ENCODE measurements at places on chromosomes 13 and 19.
A peak's percentile ranks its signal among the peaks of the same experiment; 100 is the strongest.

- DNase-seq: peak; percentile 88
These were observed 22.1 kb downstream of the PLEKHF1 start for GRCh38 chr19:29687244-29687896.

DNA sequence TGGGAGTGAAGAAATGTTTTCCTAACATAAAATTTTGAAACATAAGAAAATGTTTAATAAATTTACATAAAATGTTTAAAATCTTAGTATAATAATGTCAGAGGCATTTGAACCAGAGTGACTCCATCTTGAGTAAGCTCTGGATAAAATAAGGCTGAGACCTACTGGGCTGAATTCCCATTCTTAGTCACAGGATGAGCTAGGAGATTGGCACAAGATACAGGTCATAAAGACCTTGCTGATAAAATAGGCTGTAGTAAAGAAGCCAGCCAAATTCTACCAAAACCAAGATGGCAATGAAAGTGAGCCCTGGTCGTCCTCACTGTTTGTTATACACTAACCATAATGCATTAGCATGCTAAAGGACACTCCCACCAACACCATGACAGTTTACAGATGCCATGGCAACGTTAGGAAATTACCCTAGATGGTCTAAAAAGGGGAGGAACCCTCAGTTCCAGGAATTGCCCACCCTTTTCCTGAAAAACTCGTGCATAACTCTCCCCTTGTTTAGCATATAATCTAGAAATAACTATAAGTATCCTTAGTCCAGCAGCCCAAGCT, 1184.0 kb downstream of the UQCRFS1 start:
- no peak for DNase-seq

- DNase-seq: peak; percentile 94
These were observed 197.0 kb downstream of the COL4A1 start for GRCh38 chr13:110109910-110110309.

GRCh38 chr13:106917673-106918556, 350.0 kb upstream of the ARGLU1 start:
- DNase-seq: peak; percentile 93

DNA sequence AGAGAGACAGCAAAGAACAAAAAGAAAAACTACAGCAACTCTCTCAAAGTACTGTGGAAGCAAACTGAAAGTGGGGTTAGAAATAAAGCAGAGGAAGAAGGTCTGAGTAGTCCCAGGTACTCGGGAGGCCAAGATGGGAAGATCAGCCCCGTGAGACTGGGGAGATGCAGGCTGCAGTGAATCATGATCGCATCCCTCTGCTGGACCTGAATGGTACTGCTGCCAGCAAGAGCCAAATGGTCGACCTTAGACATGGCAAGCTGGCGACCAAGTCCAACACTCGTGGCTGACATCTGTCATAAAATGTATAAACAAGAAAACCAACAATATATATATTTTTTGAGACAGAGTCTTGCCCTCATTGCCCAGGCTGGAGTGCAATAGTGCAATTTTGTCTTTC, 33.7 kb upstream of the ZNF724 start:
- DNase-seq: peak; percentile 53

DNA sequence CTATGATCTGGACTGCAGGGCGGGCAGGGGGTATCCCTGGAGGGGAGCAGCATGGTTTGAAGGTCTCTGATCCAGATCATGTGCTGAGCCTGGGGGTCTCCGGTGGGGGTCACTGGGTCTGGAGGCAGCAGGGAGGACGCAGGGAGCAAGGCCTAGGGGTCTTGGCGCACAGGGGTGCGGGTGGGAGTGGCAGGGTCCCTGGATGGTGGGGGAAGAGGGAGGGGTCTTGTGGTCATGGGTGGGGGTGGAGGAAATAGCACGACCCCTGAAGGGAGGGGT, 1.9 kb downstream of the BTBD2 start:
- DNase-seq: peak; percentile 10

GRCh38 chr19:6925801-6926751, 38.7 kb downstream of the ADGRE1 start:
- no peak for DNase-seq

DNA sequence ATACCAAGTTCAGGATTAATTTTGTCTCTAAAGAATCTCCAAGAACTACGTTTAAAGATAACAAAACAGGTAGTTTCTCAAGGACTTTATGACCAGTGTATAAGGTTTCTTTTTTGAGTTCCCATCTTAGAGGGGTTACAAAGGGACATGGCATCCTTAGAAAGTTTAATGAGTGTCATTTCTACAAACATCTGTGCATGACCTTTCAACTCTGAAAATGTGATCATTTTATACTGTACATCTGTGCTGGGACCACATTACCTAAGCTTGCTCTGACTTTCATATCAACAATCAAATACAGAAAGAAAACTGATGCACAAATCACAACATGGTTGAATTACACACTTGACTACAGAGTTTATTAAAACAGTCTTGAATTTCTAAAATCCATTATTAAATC, 37.1 kb downstream of the KLF12 start:
- DNase-seq: no peak

- DNase-seq: peak; percentile 59
These were observed 11.1 kb upstream of the NANOS3 start for GRCh38 chr19:13865571-13866462.

DNA sequence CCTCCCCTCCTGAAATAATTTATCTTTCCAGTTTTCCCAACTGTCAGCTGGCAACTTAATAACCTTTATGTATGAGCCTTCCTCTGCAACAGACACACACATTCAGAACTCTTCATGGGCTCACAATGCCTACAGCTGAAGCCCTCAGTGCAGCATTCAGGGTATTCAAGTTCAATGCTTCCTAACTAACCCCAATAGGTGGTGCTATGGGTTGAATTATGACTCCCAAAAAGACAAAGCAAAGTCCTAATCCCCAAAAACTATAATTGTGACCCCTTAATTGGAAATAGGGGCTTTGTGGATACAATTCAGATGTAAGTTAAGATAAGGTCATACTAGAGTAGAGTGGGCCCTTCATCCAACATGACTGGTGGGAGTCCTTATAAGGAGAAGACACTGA, 202.2 kb downstream of the SUCLA2 start:
- DNase-seq: peak; percentile 24

DNA sequence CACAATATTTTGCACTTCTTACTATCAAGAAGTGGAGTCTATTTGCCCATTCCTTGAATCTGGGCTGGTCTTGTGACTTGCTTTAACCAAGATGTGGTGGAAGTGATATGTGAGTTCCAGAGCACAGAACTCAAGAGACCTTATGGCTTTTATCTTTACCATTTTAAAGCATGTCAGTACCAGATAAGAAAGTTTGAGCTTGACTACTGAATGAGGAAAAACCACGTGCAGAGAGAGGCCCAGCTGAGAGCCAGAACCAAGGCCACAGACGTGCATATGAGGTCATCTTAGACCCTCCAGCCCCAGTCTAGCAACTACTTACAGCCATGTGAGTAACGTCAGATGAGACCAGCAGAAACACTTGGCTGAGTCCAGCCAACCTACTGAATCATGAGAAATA, 6.3 kb upstream of the CDK8 start:
- no peak for DNase-seq

- no peak for DNase-seq
These were observed 1351.8 kb upstream of the PCDH20 start for GRCh38 chr13:62767473-62767872.

DNA sequence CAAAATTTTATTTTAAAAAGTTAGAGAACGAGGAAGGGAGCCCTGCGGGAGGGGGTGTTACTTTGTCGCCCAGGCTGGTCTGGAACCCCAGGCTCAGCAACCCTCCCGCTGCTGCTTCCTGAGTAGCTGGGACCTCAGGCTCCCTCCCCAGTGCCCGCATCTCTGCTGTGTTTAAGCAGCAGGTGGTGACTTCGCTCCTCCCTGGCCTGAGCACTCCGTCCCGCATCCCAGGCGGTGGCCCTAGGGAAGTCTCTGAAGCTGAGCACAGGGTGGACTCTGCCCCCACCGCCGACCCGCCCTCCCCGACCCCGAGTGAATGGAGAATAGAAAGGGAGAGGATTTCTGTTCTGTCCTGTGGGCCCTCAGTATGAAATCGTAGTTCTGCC, 30.5 kb downstream of the ZNF701 start:
- DNase-seq: no peak

DNA sequence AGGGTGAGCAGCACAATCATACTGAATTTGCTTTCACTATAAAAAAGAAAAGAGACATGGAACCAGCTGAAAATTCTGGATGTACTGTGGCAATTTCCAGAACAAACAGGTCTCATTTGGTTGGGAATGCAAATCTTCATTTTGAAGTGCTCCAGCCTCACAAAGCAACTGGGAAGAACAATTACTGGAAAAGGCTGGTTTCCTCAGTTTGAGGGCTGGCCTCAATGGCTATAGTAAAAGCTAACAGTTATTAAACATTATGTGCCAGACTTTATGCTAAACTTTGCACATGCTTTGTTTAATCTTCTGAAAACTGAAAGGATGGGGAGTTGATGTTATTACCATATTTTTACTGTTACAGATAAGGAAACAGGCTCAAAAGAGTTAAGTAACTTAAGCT, 3.0 kb downstream of the OBI1 start:
- DNase-seq: no peak

- no peak for DNase-seq
These were observed 565 bp downstream of the KLK10 start for GRCh38 chr19:51018745-51019543.

GRCh38 chr13:75685239-75685697, 49.1 kb downstream of the LMO7 start:
- peak; percentile 60 for DNase-seq

DNA sequence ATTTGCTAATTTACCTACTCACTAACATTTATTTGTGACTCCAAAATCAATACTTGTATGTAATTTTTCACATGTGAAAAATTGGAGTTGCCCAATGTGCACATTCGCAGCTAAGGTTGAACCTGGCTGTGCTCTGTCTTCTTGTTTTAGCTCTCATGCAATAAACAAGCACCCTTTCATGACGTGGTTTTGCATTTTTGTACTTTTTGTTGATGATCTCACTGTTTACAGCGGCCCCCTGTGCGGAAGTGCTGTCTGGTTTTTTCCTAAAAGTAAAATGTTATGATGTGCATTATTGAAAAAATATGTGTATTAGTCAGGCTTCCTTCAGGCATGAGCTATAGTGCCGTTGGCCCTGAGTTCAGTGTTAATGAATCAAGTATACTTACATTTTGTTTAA, 18.1 kb downstream of the DGKH start:
- peak; percentile 51 for DNase-seq

DNA sequence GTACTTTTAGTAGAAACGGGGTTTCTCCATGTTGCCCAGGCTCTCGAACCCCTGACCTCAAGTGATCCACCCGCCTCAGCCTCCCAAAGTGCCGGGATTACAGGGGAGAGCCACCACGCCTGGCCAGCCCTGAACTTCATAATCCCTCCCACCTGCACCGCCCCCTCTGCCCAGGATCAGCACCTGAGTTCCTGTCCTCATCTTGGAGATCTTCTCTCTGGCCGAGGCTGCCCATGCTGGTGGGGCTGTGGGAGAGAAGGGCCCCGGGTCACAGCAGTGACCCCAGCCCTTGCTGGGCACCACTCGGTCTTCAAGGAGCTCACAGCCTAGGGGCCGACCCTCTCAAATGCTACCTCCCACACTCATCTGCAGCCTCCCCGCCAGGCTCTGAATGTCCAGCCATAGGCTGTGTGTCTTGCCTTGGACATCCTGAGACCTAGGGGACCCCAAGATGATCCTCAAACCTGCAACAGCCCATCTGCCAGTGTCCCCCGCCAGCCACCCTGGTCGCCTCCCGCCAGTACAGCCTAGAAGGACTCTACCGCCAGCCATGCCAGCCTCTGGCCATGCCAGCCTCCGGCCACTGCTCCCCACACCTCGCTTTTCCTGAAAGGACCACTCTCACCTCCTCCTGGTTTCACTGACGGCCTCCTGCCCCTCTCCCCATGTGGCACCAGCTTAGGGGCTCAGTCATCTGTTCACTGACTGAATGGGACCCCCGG, 1.5 kb downstream of the ATP8B3 start:
- DNase-seq: no peak

DNA sequence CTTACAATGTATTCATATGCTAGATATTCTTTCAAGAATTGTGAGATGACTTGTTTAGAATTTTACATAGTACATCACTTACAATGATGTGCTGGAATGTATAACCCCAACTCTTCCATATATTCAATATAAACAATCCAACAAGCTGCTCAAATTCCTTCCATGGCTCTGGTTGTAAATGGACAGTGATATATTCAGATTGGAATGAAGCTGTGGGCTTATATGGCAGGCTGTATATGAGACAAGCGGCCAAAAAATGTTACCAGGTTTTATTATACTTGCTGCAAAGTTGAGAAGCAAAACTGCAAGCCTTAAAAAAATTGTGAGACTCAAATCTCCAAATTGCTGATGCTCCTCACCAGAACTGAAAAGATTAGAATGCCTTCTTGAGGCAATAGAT, 83.6 kb upstream of the KLF12 start:
- DNase-seq: peak; percentile 27

GRCh38 chr19:50384685-50385535, 763 bp downstream of the POLD1 start:
- peak; percentile 53 for DNase-seq

DNA sequence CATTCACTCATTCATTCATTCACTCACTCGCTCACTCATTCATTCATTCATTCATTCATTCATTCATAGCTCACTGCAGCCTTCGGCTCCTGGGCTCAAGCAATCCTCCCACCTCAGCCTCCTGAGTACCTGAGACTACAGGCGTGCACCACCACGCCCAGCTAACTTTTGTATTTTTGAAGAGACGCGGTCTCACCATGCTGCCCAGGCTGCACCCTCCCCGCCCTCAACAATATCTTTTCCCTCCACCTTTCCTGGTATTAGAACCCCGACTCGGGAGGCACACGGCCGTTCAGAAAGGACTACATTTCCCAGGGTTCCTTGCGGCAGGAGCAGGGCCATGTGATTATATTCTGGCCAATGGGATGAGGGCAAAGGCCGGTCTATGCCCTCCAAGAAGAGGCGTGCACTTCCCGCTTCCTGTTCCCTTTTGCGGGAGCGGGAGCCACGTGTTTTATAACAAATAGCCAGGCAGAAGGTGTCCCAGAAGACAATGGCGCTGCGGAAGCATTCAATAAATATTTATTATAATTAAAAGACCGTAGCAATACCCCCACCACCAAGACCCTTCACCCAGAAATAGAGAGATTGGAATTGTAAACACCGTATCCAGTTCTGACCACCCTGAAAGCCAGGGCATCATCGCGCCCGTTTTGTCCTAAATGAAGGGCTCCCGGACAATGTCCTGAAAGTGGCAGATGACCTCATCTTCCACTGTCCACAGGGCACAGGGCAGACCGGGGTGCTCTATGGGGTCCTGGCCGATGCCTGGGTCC, 15.9 kb downstream of the TICAM1 start:
- peak; percentile 96 for DNase-seq

GRCh38 chr19:41416194-41416674, 10.9 kb downstream of the B3GNT8 start:
- DNase-seq: no peak

DNA sequence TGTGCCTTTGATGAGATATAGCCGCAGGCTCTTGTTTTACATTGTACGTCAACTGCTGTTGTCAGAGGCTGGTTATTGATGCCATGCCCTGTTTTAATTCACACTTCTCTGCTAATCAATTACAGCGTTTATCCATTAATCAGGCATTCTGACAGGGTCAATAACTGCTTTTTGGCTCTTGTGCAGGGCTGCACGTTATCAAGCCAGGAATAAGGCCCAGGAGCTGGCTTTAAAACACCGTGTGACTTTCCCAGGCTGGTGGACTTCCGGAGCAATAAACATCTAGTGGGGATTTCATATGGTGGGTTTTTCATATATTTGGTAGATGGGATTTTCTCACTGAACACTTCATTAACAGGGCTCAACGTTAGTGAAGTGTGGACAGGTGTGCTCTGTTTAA, 221.7 kb downstream of the TM9SF2 start:
- DNase-seq: no peak
